ENCODE measurements at places on chromosomes 4 and X.

DNA sequence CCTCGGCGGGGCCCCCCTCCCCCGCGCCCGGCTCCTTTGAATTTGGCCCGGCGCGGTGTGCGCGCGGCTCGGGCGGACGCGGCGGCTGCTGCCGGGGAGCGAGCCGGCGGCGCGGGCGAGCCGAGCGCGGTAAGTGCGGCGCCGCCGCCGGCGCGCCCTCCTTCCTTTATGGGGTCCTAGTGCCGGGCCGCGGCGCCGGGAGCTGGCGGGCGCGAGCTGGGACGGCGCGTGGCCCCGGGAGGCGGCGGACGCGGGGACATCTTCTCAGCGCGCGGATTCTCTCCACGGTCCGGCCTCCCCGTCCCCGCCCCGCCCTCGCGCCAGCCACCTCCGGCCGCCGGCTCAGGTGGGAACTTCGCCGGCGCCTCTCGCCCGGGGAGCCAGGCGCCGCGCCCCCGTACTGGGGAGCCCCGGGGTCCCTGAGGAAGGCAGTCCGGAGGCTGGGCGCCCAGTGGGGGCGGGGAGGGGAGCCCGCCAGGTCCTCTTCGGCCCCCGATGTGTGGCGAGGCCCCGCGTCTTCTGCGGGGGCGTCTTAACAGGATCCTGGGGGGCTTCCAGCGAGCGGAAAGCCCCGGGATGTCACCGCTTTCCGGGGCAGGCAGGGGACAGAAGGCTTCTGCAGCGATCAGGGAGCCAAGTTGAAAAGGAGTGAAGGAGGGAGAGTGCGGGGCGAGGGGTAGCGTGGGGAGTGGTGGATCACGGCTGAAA is 98.4 kb upstream of the TENM3 start:
- DNase-seq = no peak

- no peak for DNase-seq
Observed at GRCh38 chr4:16124232-16124631, 40.4 kb upstream of the PROM1 start.

DNA sequence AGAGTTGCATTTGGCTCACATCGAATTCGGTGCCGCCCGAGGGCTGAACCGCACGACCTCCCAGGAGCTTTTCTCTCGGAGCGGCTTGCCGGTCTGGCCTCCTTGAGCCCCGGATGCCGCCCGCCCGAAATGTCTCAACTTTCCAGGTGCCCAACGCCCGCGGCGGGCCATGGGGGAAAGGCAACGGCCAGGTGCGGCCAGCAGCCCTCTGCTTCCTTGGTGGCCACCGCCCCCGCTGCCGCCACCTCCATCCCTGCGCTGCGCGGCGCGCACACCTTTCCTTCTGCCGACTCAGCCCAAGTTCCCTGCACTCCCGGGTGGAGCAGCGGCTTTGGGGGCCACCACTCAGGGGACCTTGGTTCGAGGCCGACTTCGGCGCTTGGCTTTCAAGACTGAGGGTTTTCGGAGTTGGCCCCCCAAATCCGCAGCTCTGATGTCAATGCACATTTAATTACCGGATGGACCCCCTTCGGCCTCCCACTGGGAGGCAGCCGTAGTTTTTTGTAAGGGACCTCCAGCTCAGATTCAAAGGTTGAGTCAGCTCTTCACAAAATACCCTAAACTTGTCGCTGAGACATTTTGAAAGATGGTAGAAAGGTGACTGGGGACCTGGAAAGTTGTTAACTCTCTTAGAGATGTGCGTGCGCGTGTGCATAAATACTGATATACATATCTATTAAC is 1.1 kb downstream of the AFF2 start:
- DNase-seq = no peak

GRCh38 chr4:101584306-101584705 is 206.2 kb upstream of the BANK1 start:
- no peak for DNase-seq

DNA sequence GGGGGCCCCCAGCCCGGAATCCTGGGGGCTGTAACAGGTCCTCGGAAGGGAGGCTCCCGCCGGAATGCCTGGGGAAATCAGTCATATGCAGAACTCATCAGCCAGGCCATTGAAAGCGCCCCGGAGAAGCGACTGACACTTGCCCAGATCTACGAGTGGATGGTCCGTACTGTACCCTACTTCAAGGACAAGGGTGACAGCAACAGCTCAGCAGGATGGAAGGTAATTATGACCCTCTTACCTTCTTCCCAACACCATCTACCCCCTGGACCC is 1.0 kb downstream of the FOXO4 start:
- DNase-seq = no peak

- no peak for DNase-seq
Observed at GRCh38 chr4:932713-933070, 432 bp downstream of the TMEM175 start.

DNA sequence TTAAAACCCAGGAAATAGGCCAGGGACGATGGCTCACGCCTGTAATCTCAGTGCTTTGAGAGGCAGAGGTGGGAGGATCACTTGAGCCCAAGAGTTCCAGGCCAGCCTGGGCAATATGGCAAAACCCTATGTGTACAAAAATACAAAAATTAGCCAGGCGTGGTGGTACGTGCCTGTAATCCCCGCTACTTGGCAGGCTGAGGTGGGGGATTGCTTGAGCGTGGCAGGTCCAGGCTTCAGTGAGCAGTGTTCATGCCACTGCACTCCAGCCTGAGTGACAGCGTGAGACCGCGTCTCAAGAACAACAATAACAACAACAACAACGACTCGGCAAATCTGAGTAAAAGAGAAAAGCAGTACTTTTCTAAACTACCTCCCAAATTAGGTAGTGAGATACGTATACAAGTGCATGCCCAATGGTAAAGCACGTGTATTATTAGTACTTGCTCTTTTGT is 13.0 kb upstream of the NDUFC1 start:
- DNase-seq = no peak

GRCh38 chr4:109235683-109236082 is 66.8 kb downstream of the COL25A1 start:
- DNase-seq = no peak

GRCh38 chrX:129655547-129656249 is 942 bp upstream of the APLN start:
- DNase-seq = no peak

DNA sequence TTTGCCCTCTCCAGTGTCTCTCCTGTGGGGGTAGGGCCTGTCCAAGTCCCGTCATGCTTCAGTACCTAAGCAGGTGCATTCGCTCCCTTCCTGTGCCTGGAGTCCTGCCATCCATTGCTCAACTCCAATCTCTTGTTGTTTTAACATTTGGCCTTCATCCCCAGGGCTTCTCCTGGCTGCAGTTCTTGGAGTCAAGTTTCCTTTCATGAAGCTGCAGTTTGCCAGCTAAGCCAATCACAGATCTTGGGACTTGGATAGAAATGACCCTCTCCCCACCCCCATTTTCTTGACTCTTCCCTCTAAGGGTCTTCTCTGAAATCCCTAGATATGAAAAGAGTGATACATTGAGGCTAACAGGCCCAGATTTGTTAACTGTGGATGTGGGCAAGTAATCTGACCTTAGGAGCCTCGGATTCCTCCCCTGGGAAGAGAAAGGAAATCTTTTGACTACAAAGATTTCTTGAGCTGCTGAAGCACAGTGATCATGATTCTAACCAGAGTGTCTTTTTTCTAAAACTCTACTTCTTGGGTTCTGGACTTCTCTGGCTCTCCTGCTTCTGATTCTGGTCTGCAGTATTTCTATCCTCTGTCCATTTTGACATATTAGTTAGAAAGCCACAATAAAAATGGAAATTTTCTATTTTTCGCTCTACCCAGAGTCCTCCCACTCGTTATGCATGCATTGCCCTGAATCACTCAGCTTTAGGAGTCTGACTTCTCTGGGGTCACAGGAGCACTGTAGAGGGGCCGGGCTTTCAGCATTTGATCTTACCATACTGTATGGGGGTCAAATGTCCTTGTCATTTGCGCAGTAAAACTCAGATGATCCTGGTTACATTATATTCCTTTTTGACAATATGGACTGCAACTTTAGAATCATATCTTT is 61.0 kb downstream of the CHRNA9 start:
- no peak for DNase-seq
